Activated CD4-positive, alpha-beta T cell treated with anti-CD3 and anti-CD28 coated beads for 1 hour (primary cell): ENCODE measurements at places on chromosomes 3 and 15.

DNA sequence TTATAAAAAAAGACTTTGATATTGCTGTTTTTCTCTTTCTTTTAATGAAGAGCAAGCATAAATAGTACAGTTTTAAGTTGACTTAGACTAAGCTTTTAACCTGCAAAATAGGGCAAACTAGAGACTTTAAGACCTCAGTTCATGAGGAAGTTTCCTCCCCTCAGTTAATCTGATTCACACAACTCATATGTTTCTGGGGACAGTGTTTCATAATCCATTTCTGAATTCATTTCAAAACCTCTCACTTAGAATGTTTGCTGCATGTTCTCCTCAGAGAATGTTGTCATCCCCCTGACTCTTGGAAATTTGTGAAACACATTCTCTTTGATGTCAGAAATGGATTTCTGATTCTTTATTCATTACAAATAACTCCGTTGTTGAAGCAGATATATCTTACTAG, 79.3 kb upstream of the SKOR1 start:
- DNase-seq = no peak

GRCh38 chr3:5016211-5017161, 37.2 kb downstream of the BHLHE40 start:
- no peak for DNase-seq

GRCh38 chr3:195548501-195548900, 5.4 kb upstream of the PPP1R2 start:
- DNase-seq = no peak

GRCh38 chr3:31802981-31803740, 177.9 kb downstream of the OSBPL10 start:
- no peak for DNase-seq

DNA sequence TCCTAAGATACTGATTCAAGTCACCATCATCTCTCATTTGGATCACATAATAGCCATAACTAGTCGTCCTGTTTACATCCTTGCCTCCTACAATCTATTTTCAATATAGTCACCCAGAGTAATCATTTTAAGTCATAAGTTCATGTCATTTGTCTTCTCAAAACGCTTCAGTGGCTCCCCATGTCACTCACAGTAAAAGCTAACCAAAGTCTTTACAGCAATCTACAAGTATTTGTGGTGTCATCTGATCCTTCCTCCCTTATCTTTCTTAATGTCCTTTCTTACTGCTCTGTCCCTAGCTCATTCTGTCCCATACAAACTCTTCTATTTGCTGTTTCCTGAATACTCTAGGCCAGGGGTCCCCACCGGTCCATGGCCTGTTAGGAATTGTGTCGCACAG, 28.8 kb downstream of the GBE1 start:
- no peak for DNase-seq

- no peak for DNase-seq
These were observed 499.6 kb upstream of the CCDC54 start for GRCh38 chr3:106877627-106878026.

- no peak for DNase-seq
These were observed 78.8 kb downstream of the WNT5A start for GRCh38 chr3:55408193-55408826.

- no peak for DNase-seq
These were observed 313.6 kb upstream of the ATP11B start for GRCh38 chr3:182479419-182480336.

GRCh38 chr3:170278627-170279026, 56.4 kb downstream of the PRKCI start:
- no peak for DNase-seq

DNA sequence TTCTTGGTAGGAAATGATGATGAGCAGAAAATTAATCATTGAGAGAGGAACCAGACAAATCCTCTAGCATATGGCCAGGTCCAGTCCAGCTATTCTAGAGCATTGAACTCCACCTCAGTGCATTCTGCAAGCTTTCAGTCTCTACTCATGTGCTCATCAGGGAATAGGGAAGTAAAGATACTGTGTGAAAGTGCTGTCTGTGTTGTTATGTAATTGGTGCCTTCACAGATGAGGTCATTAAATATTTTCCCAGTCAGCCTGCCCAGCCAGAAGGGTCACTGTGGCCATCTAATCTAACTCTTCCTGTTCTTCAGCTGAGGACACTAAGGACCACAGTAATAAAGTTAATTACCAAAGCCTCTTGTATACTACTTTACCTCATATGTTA, 28.2 kb downstream of the C3orf62 start:
- no peak for DNase-seq

DNA sequence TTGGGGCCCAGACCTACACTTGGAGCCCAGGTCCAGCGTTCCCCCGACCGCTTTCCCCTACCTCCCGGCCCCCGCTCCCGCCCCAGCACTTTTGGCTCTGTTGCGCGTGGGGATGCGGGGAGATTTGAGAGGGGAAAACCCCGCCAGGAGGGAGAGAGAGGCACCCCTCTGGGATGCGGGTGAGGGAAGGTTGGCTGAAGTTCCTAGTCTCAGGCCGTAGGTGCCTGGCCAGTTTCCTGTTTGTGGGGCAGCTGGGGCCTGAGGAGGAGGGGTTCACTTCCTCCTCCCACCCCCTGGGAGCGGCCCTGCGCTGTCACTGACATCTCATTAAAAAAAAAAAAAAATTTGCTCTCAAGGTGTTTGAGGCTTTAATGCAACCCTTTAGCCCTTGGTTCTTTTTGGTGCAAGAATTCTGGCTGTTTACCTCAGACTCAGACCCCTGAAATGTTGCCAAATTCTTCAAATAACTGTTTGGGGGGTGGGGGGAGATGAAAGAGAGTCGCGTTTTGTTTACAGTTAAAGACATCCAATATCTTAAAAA, 2.6 kb downstream of the FAM43A start:
- DNase-seq = no peak

GRCh38 chr15:52255008-52255407, 40.6 kb downstream of the MYO5C start:
- no peak for DNase-seq

DNA sequence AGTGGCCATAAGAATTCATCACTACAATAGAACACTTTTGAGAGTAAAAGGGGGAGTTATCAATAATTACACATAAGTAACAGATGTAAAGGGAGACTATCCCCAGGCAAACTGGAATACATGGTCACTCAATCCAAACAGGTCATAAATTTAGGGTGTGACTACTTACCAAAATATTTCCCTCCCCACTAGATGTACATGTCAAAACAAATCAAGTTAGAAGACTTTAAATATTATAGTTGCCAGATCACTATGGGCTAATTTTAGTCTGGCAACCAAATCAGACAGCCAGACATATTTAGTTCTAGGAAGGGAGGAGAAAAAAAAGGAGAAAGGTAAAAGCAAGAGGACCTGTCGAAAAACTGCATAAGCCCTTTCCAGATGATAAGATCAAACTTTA, 23.1 kb downstream of the SLC24A5 start:
- no peak for DNase-seq

DNA sequence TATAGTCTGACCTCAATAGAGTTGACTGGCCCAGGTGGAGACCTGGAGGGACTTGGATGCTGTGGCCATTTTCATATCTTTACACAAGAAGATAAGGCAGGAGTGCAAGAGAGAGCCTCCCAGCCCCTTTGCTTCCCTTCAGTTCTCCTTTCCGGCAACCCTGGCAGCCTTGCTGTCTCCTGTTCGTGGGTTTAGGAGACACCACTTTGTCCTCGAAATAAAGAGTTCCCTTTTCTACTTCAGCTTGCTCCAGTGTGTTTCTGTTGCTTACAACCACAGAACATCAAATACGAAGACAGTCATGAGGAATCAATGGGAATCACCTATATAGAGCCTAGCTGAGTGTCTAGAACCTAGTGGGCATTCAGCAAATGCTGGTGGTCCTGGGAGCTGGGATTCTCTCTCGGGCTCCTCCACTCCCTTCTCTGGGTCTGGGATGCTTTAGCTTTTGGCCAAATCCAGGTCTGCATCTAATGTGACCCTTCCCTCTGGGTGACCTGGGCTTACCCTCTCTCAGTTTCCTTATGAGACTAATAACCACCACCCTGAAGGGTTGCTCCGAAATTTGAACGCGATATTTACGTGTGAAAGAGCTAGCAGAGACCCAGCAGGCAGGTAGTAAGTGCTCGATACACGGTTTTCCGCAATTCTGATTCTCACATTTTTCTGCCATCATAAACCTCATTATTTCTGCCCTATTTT, 44.5 kb downstream of the PCSK6 start:
- DNase-seq = no peak

- no peak for DNase-seq
These were observed 75.4 kb upstream of the PLXNA1 start for GRCh38 chr3:126907557-126907956.

GRCh38 chr3:59882746-59883145, 832.9 kb upstream of the CFAP20DC start:
- DNase-seq = no peak

DNA sequence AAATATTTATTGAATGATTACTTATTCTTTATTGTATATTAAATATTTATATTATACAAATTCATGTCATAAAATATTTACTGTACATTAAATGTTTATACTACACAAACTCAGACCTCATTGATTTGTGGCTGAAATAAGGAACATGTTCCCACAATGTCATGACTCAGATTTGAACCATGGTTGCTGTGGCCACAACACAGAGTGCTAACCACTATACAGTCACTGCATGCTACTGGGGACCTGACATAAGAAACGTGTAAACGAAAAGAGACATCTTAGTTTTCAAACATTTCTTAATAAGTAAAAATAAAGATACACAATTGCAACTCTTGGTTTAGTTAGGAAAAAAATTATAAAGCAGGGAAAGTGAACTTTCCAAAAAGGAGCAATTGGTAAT, 99.1 kb upstream of the AGTR1 start:
- no peak for DNase-seq

- no peak for DNase-seq
These were observed 70.4 kb downstream of the SSUH2 start for GRCh38 chr3:8574040-8574669.

- no peak for DNase-seq
These were observed 92.2 kb downstream of the EEFSEC start for GRCh38 chr3:128245460-128245859.
